ENCODE measurements at places on chromosomes 6 and 20.
A peak's percentile ranks its signal among the peaks of the same experiment; 100 is the strongest.

- DNase-seq, result no peak
Measured at GRCh38 chr6:134510920-134511319, 193.0 kb upstream of the SGK1 start.

DNA sequence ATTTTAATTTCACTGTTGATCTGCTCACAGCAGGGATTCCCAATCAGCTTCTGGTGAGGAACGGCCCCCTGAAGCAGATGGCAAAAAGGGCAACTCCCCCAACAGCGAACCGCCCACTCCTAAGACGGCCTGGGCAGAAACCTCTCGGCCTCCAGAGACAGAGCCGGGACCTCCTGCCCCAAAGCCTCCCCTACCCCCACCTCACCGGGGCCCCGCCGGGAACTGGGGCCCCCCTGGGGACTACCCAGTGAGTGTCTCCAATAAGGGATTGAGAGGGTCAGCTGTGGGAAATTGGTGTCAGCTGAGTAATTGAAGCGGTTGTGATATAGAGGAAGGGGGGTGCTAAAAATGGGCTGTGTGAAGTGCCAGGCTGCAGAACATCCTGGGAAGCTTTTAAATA, 6.4 kb downstream of the PRRC2A start:
- DNase-seq, result no peak

DNA sequence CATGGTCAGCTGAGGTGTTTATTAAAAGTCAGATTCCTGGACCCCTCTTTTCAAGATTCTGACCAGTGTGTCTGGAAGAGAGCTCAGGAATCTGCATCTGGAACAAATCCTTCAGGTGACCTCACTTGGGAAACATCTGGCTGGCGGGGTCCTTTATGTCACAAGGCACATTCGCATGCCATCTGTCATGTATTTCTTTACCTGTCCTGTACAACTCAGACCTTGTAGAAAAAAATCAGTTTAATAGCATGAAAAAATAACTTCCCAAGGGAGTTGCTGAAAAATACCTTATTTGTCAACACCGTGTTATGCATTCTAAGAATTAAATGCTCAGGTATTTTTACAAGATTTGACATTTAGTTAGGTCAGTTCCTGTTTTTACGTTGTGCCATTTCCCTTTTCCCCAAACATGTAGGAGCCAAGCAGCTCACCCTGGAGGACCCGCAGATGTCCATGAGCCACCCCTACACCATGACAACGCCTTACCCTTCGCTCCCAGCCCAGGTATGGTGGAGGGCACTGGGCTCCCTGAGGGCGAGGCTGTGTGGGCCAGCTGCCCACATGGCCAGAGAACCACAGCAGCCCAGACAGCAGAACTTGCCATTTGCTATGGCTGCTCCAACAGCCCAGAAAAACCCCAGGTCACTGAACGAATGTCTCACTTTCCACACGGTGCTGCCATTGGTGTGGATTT, 4.0 kb downstream of the IRF4 start:
- DNase-seq, result no peak

- no peak for DNase-seq
Measured at GRCh38 chr6:44915111-44915510, 413.0 kb upstream of the RUNX2 start.

DNA sequence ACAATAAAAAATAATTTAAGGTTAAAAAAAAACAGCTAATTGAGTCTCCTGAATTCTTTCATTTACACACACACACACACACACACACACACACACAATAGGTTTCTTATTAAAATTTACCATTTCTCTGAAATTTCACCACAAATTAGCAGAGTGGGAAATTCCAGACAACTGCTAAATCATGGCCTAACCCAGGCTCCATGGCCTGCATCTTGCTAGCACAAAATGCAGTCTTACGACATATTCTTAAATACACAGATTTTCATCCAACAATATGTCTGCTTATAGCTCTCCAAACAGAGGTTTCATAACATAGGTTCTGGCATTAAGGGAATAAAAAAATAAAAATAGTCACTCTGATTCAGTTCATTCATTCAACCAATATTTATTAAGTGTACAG, 46.9 kb downstream of the SOD2 start:
- DNase-seq, result no peak

DNA sequence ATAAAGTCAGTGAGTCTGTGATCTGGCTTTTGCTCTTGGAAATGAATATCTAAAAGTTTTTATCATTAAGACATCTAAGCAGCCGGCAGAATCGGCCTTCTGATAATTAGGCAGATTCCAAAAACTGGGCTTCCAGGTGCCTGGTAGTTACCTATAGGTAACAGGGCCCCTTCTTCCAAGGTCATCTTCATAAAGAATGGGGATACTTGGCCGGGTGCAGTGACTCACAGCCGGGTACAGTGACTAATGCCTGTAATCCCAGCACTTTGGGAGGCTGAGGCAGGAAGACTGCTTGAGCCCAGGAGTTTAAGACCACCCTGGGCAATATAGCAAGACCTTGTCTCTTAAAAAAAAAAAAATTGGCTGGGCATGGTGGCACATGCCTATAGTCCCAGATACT, 12.9 kb upstream of the RBL1 start:
- peak; percentile 42 for DNase-seq

GRCh38 chr6:24283043-24283985, 74.5 kb downstream of the DCDC2 start:
- peak; percentile 87 for DNase-seq

- DNase-seq, result peak; percentile 52
Measured at GRCh38 chr6:19354181-19354580, 483.0 kb upstream of the ID4 start.

DNA sequence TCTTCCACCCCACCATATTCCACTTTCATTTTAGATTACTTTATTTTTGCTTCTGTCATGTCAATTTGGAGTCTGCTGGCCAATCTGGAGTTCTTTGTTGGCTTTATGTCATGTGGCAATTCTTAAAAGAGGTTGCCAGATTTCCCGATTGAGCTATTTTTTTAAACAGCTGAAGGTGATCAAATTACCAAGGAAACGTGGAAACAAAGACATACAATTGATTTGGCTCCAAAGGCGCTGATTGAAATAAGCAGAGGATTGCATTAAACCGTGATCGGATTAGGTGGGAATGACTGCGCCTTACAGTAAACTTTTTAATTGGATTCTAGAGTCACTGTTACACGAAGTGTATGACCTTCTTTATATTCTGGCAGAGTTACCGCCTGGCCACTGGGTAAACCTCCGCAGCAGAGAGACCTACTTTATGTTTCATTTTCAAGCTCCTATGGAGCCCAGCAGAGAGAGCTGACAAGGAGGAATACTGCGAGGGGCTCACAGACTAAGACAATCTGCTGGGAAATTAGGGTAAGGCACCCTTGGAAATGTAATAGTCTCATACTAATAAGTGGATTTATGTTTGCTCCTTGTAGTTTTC, 37.9 kb downstream of the SIM1 start:
- peak; percentile 17 for DNase-seq

- no peak for DNase-seq
Measured at GRCh38 chr20:37501940-37502339, 19.1 kb upstream of the NNAT start.

DNA sequence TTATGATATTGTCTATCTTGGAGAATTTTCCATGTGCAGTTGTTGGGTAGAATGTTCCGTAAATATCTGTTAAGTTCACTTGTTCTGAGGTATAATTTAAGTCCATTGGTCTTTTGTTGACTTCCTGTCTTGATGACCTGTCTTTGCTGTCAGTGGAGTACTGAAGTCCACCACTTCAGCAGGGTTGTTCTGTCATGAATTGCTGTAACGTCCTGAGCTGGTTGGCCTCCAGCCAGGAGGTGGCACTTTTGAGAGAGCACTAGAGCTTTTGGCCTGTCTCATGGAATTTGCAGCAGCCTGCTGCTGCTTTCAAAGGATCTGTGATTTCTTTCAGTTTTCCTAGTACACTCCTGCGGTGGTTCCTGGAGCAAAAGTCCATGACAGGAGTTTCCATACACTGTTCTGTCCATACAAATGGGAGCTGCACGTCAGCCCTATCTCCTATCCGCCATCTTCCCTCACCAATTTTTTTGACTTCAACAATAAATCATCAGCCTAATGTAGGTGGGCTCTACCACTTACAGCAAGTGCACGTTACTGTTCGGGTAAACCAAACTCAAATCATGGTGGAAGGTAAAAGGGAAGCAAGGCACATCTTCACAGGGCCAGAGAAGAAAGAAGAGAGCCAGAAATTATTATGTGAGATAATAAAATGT, 46.9 kb upstream of the TRERF1 start:
- DNase-seq, result no peak

DNA sequence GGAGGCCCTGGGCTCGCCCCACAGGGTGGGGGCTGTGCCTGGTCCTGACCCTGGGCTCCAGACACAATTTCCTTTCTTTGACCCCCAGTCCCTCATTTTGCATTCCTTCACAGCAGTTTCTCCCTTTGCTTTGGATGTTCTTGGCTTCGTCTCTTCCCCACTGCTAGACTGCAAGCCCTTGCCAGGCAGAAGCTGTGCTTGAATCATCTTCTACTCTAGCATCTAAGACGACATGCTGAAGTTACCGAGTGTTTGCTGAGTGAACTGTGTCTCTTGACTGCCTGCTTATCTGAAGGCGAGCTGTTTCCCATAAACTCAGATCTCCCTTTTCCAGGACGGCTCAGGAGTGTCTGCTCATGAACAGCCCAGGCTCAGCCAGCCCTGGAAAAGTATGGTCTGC, 14.3 kb upstream of the SYNDIG1 start:
- no peak for DNase-seq

DNA sequence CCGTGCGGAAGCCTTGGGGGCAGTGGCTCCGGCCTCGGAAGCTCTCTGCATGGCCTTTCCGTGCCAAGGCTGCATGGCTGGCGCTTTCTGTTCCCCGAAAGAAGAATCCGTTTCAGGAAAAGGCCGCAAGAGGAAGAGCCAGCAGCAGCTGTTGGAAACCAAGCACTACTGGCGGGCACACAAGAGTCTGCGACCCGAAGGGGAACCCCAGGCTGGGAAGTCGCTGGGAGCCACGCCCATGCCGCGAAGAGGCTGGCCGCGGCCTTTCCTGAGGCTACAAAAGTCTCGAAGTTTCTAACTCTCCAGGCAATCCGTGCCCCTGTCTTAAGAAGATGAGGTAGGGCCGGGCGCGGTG, at the start of gene CGAS:
Gene CGAS, minus strand, starts transcription at position 191 of the 355 bp plus-strand sequence. Its CDS starts 116 bp downstream, at position 75.
- peak; percentile 85 for DNase-seq

GRCh38 chr6:82397962-82398692, 34.5 kb downstream of the TPBG start:
- DNase-seq, result peak; percentile 86

DNA sequence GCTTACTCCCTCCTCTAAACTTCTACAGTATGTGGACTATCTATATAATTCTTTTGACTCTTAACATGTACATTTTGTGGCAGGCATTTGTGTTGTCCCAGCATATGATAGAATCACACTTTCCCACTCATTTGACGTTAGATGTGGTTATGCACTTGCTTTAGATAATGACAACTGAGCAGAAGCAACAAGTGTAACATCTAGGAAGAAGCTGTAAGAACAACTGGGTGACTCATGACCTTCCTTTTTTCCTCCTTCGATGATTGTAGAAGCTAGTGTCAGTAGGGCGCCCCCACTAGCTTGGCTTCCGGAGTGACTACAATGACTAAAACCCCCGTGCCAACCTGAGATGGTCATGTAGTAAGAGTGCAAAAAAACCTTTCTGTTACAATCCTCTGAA, 74.6 kb upstream of the CEP85L start:
- DNase-seq, result no peak

DNA sequence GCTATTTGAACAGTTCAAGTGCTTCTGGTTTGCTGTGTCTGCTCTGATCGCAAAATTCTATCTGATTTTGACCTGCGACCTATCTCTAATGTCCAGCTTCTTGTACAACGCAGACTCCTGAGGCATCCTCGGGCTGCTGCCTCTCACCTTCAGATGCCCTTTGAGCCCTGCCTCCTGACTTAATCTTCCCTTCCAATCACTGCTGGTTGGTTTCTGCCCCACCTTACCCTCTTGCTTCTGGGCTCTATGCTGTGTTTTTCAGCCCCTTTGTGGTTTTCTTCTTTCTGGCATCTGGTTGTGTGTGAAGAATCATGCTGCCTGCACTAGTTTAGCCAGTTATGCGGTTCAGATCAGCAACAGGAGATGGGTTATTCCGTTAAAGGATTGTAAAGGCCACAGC, 131.2 kb upstream of the THEMIS start:
- no peak for DNase-seq

DNA sequence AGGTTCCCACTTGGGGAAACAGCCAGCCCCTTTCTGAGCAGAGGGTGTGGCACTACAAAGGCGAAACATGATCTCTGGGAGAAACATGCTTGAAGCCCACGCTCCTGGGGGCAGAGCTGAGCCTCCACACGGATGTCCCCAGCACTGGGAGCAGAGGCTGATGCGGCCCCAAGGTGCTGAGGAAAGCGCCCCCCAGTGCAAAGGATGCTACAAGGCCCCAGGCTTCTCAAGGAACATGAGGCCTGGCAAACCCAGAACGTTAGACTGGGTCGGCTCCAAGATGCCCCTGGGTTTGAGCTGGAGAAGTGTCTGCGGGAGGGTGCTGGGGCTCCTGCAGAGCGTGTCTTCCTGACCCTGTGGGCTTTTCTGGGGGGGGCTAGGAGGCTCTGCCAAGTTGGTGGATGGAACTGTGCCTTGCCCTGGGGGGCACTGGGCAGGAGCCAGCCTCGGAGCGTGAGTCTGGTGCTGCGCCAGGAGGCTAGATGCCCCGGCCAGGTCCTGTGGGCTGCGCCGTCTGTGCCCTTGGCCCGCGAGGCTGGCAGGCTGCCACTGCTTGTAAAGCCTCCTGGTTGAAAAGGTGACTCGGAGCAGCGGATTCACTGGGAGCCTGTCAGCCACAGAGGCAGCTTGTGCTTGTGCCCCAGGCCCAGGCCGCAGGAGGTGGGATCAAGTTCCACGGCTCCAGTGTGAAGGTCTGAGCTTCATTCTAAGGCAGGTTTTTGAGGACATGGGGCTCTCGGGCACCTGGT, 8.1 kb downstream of the SYNJ2 start:
- DNase-seq, result peak; percentile 99

GRCh38 chr6:79040083-79040482, 38.0 kb downstream of the PHIP start:
- peak; percentile 11 for DNase-seq

DNA sequence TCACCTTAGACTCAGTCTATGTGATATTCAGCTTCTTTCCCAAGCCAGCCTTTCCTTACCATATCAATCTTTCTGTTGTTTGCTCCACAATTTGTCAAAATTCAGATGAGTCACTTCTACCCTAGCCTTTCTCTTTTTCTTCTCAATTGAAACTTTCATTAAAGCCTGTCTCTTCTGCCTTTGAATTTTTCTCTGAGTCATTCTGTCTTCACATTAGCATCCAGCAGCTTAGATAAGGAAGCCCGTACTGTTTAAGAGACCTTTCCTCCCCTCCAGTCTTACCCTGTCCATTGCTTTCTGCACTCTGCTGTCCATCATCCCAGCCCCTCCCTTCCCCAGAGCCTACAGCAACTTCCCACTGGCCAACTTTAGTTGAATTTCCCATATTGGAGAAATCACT, 34.9 kb upstream of the RALGAPA2 start:
- DNase-seq, result no peak

DNA sequence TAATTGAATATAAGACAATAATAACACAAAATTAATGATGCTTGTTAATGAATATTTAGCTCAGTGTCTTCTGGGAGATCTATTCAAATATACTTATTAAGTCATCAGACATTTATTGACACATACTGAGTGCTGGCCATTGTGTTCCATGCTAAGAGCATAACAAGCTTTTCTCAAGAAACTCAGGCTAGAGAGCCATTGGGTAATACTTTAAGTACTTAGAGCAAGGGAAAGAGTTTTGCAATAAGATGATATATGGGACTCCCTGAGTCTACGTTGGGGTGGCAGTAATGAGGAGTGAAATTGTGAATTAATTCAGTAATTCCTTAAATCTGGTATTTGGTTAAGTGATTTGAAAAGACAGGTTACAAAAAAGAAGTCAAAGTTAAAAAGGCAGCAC, 11.1 kb downstream of the TMEM200A start:
- DNase-seq, result no peak

All from M059J (cell line).